ENCODE measurements at places on chromosomes 4 and X.

GRCh38 chr4:186700746-186701145 is 22.9 kb downstream of the FAT1 start:
- DNase-seq = peak; percentile 47

- no peak for DNase-seq
These were observed 24.2 kb downstream of the NELFA start for GRCh38 chr4:1984406-1985191.

- DNase-seq = no peak
These were observed 97.2 kb downstream of the GUCY2F start for GRCh38 chrX:109384699-109385098.

- DNase-seq = no peak
These were observed 15.0 kb upstream of the ENAM start for GRCh38 chr4:70613306-70614183.

DNA sequence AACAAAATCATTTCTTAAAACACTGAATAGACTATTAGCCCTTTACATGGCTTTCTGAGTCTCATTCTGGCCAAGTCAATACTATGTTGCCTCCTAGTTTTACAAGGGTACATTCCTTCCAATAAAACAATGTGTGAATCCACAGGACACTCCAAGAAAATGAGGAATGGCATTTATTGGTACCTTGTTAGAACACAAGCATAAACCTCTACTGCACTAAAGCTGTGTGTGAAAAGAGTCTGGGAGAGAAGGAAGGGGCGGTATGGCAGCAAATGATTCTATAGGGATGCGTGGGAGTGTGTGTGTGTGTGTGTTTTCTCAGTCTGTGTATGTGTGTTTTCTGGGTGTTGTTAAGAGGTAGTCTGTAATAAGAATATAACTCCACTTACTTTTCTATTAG is 48.9 kb downstream of the CXCL1 start:
- DNase-seq = no peak

DNA sequence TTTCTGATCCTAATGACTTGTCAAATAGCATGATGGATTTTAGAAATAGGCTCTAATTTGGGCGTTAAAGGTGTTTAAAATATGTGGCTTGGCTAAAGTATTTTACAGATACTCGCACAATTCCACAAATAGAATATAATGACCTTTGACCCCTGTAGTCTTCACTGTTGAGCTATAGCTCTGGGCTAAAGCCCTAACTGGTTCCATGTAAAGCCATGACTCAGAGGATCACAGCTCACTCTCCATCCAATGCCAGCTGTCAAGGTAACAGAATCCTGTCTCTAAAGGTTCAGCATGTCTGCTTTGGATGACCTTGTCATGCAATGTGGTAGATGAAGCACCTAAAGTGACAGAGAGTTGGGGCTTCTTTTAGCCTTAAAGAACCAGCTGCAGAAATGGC is 42.5 kb downstream of the TLR10 start:
- DNase-seq = no peak

- no peak for DNase-seq
These were observed 45.0 kb downstream of the APBB2 start for GRCh38 chr4:41169256-41169800.

DNA sequence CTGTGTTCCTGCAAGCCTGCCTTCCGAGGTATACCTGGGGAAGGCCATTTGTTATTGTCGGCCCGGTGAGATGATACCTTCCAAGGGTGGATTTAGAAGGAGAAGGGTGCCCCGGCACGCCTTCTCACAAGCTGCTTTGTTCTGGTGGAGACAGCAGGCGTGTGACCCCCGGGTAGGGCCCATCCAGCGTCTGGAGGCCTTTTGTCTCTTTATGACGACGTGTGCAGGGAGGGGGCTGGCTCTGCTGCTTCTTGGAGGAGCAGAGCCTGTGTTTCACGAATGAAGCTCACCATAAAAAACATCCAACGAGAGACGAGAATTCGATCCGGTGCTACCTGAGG is 45.3 kb downstream of the SHOX start:
- DNase-seq = no peak

DNA sequence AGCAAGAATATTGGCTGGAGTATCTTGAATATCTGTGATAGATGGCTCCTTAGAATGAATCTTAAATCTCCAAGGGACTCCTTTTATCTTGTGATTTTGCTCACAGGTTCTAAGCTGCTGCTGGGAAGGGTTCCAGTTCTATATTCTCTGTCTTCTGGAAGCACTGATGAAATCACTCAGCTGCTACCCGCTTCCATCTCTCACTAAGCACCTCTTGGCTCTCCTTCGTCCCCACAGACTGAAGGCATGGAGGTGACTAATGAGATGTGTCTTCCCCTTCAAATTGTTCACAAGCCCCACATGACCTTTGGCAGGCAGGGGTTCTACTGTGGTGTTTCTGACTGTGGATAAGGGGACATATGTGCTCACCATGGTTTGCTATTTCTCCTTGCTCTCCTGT is 75.9 kb downstream of the C4orf51 start:
- DNase-seq = no peak

- no peak for DNase-seq
These were observed 1005.5 kb downstream of the ARAP2 start for GRCh38 chr4:35238793-35239192.

GRCh38 chrX:133921764-133922389 is 63.5 kb downstream of the GPC3 start:
- peak; percentile 11 for DNase-seq

DNA sequence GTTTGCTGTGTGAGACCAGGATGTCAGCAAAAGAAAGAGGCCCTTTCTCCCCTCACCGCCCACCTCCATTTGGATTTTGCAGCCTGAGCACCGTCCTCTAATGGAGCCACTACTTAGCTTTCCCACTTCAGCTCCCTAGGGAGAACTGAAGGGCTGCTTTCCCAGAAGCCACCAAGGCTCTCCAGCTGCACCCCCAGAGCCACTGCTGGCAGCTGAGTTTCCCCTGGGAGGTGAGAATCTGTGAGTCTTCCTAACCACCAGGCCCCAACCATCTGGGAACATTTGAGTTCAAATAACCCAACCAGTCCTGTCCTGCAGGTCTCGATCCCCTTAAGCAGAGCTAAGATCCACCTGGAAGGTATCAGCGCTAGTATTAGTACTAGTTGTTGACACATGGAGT is 173.1 kb upstream of the USP9X start:
- no peak for DNase-seq

DNA sequence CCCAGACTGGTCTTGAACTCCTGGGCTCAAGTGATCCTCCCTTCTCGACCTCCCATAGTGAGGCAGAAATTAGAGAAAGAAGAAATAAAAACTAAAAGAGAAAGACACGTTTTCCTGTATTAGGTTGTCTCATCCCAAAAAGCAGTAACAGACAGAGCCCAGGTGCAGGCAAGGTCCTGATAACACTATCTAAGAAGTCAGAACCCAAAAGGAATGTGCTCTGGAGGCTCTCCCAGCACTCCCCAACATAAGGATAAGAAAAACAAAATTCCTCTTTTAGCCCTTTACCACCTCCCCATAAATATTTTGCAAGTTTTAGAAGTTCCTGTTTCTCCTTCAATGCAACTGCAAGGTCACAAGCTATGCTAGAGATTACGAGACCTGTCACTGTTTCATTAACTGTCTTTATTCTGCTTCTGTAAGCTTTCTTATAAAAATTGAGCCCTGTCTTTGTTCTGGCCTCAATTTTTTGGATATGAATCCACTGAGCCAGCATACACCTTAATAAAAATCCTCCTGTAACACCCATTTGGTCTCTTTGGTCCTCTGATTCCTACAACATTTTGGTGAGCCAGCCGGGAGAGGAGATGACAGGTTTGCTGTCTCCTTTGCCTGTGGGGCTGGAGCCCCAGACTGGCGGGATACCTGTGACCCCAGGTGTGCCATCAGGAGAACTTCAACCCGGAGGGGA is 25.9 kb downstream of the LIAS start:
- DNase-seq = no peak

DNA sequence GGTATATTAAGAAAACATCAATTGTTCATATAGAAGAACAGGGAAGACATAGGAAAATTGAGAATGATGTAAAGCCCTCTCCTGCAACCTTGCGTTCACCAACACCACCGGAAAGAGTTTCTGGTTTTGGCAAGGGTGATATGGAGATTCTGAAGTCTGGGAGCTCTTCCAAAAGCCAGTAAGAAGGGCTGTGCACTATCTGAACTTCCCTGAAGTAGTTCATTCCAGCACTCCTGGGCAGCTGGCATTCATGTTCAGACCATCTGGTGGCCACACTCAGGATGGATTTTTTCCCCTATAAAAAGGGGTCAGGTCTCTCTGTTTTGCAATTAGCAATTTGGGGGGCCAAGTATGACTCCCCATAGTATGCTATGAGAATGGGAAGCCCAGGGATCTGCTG is 15.4 kb upstream of the TLR2 start:
- no peak for DNase-seq
